Thoracic aorta (tissue), 2 donors: ENCODE measurements at places on chromosomes 2 and 18. TPM values are rescaled to one million over a fixed set of nuclear protein-coding genes. Genes with fewer than 3 reads are reported as not detected.

- H3K4me1 ChIP-seq = no peaks in the 10 kb centered on the region
- no peak overlapping the region for H3K27ac ChIP-seq
- no peak for DNase-seq
- no peaks in the 10 kb centered on the region for H3K27me3 ChIP-seq
- no peaks in the 10 kb centered on the region for H3K36me3 ChIP-seq
- H3K4me3 ChIP-seq = no peak overlapping the region
These were observed 342.9 kb downstream of the SUCLG1 start for GRCh38 chr2:84116143-84116542.

The APOB gene
- 4.7 TPM for total RNA-seq

- H3K36me3 ChIP-seq = no peaks in the 10 kb centered on the region
- DNase-seq = no peak
- no peak overlapping the region for H3K27ac ChIP-seq
- no peak overlapping the region for H3K4me3 ChIP-seq
- peaks cover 5% of the 10 kb centered on the region for H3K4me1 ChIP-seq
These were observed 19.1 kb downstream of the HDAC4 start for GRCh38 chr2:239381709-239382134.

The LIMS3 gene
- total RNA-seq = 16.3 TPM

- H3K4me3 ChIP-seq = no peak overlapping the region
- no peaks in the 10 kb centered on the region for H3K36me3 ChIP-seq
- no peaks in the 10 kb centered on the region for H3K4me1 ChIP-seq
- H3K27ac ChIP-seq = no peak overlapping the region
- no peaks in the 10 kb centered on the region for H3K27me3 ChIP-seq
- DNase-seq = no peak
These were observed 117.7 kb downstream of the SATB2 start for GRCh38 chr2:199339891-199340605.

The MALL gene
- total RNA-seq = 25.3 TPM

GRCh38 chr2:30927465-30928075 lies 120.3 kb upstream of the CAPN13 start:
- no peaks in the 10 kb centered on the region for H3K4me1 ChIP-seq
- H3K4me3 ChIP-seq = no peak overlapping the region
- H3K27ac ChIP-seq = no peak overlapping the region
- DNase-seq = no peak
- no peaks in the 10 kb centered on the region for H3K27me3 ChIP-seq

DNA sequence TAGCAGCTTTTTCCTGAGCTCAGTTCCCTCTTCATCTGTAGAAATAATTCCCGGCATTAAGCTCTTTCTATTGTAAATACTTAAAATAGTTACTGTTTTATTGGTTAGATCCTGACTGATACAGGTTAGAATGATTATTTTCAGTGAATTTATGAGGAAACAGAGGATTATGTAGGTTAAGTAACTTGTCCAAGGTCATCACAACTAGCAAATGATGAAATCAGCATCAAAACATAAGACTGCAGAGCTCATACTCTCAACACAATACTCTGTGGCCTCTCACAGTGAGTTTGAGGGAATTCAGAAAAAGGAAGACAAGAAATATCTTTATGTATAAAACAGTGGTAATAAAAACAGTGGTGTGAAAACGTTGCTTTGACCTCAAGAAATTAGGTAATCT lies 113.2 kb upstream of the DLX2 start:
- H3K4me1 ChIP-seq = no peaks in the 10 kb centered on the region
- no peak overlapping the region for H3K4me3 ChIP-seq
- H3K27me3 ChIP-seq = no peaks in the 10 kb centered on the region
- no peak for DNase-seq
- no peaks in the 10 kb centered on the region for H3K36me3 ChIP-seq

DNA sequence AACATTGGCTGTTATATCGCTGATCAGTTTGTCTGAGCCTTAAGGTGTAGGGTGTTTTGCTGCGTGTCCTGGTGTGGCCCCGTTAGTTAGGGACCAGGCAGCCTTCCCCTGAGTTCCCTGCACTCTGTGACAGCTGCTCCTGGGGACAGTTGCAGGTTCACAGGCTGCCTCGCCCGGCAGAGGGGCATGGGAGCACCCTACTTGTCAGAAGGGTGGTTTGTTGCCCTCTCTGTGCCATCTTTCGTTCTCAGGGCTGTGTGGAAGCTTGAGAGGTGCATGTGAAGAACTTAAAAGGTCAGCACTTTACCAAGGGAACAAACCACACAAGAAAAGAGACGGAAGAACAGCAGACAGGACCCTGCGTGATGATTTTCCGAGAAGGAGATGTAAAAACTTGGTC lies 159.6 kb downstream of the LDLRAD4 start:
- no peaks in the 10 kb centered on the region for H3K27me3 ChIP-seq
- peaks cover 31% of the 10 kb centered on the region for H3K4me1 ChIP-seq
- DNase-seq = no peak
- H3K36me3 ChIP-seq = no peaks in the 10 kb centered on the region
- H3K27ac ChIP-seq = no peak overlapping the region

The KIAA2012 gene
- total RNA-seq = not detected

GRCh38 chr2:160294339-160294803 lies 94.3 kb upstream of the ITGB6 start:
- peak overlapping the region; percentile 38 for H3K27ac ChIP-seq
- peaks cover 19% of the 10 kb centered on the region for H3K4me1 ChIP-seq
- no peak for DNase-seq
- no peak overlapping the region for H3K4me3 ChIP-seq
- no peaks in the 10 kb centered on the region for H3K27me3 ChIP-seq

- peaks cover 27% of the 10 kb centered on the region for H3K4me1 ChIP-seq
- H3K36me3 ChIP-seq = no peaks in the 10 kb centered on the region
- H3K27me3 ChIP-seq = no peaks in the 10 kb centered on the region
- no peak overlapping the region for H3K4me3 ChIP-seq
These were observed 29.6 kb upstream of the PXDN start for GRCh38 chr2:1773883-1774282.

GRCh38 chr2:235669269-235669831 lies 175.5 kb downstream of the AGAP1 start:
- no peaks in the 10 kb centered on the region for H3K27me3 ChIP-seq
- peak overlapping the region; percentile 73 for H3K4me3 ChIP-seq
- peaks cover 33% of the 10 kb centered on the region for H3K4me1 ChIP-seq

DNA sequence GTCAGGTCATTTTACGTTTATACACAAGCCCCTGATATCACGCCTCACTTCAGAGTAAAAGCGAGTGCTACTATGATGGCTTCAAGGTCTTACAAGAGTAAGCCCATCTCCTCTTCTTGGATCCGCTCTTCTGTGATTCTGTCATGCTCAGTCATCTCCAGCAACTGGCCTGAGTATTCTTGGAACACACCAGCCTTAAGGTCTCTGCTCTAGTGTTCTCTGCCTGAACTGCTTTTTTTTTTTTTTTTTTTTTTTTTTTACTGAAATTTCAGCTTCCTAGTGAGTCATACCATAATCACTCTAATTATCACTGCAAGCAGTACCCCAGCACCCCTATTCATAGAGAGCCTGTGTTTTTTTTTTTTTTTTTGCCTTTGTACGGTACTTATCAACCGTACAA lies 1228.9 kb downstream of the CNTNAP5 start:
- no peaks in the 10 kb centered on the region for H3K4me1 ChIP-seq
- no peaks in the 10 kb centered on the region for H3K36me3 ChIP-seq
- H3K27ac ChIP-seq = no peak overlapping the region
- H3K4me3 ChIP-seq = no peak overlapping the region

The PPM1B gene
- total RNA-seq = 99.3 TPM

The CNPPD1 gene
- 31.9 TPM for total RNA-seq

The SLC19A3 gene
- total RNA-seq = 3.7 TPM

GRCh38 chr2:122804494-122804893 lies 1049.0 kb downstream of the TSN start:
- no peaks in the 10 kb centered on the region for H3K4me1 ChIP-seq
- H3K27me3 ChIP-seq = no peaks in the 10 kb centered on the region
- no peak overlapping the region for H3K4me3 ChIP-seq
- no peak overlapping the region for H3K27ac ChIP-seq

The ALPG gene
- not detected for total RNA-seq

GRCh38 chr2:144553379-144553778 lies 33.5 kb upstream of the ZEB2 start:
- no peak overlapping the region for H3K4me3 ChIP-seq
- DNase-seq = no peak
- no peak overlapping the region for H3K27ac ChIP-seq
- no peaks in the 10 kb centered on the region for H3K4me1 ChIP-seq
- H3K27me3 ChIP-seq = no peaks in the 10 kb centered on the region

The LYG2 gene
- not detected for total RNA-seq

DNA sequence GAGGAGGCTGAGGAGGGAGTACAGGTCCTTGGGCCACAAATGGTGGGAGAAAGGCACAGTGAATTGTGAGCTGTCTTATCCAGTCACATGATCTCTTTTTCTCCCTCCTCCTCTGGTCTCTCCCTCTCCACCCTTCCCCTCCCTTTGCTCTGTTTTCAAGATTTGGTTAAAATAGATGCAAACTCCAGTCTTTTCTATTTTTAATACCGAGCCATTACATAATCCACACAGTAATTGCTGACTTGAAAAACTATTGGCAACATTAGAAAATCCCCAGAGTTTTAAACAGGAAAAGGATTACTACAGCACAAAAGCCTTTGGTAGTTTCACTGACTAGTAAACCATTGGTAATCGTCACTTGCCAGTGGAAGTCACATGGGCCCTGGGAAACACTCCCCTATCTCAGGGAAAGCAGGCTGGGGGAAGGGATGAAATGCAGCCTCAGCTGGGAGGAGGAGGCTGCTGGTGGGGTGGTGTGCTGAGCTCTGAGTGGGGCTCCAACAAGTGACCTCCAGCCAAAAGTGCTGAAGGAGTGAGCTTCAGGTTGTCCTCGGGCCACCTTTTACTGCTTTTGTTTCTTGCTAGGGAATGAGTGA lies 57.4 kb upstream of the PCBP1 start:
- peaks cover 23% of the 10 kb centered on the region for H3K4me1 ChIP-seq
- DNase-seq = peak; percentile 42
- H3K4me3 ChIP-seq = peak overlapping the region; percentile 26
- H3K27me3 ChIP-seq = no peaks in the 10 kb centered on the region
- H3K27ac ChIP-seq = peak overlapping the region; percentile 76

The DES gene
- 302 TPM for total RNA-seq

The TMEM185B gene
- 24.0 TPM for total RNA-seq

GRCh38 chr18:78875016-78875777 lies 104.4 kb upstream of the SALL3 start:
- no peaks in the 10 kb centered on the region for H3K36me3 ChIP-seq
- H3K4me1 ChIP-seq = no peaks in the 10 kb centered on the region
- H3K27me3 ChIP-seq = no peaks in the 10 kb centered on the region
- H3K4me3 ChIP-seq = no peak overlapping the region
- DNase-seq = no peak
- no peak overlapping the region for H3K27ac ChIP-seq

DNA sequence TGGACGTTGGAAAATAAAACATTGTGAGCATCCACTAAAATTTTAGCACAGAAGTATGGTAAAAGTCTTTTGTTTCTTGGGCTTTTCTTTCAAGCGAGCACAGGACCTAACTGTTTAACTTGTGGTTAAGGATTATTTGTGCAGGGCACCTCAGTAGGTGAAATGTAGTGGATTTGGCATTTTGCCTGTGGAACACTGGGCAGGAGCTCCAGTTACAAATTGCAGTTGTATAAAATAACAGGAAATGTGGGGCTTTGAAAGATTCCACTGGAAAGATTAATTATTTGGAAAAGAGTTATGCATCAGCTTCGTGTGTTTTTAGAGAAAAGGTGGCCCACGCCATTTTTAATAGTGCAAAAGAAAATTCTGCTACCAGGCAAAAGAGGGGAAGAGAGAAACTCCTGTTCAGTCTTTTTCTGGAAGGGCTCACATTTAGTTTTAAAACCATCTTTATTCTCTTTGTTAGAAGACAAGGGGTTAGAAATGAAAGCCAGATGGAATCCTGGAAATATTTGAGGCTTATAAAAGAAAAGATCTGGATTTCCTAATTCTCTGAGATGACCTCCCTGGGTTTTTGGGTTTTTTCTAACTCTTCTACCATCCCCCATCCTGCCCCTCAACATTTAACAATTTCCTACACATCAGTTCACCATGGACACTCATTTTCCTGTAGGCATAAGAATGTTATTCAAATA lies 144.3 kb upstream of the SERTAD2 start:
- peaks cover 15% of the 10 kb centered on the region for H3K4me1 ChIP-seq
- no peaks in the 10 kb centered on the region for H3K27me3 ChIP-seq

The GNAL gene
- total RNA-seq = 4.2 TPM

GRCh38 chr2:137675584-137676327 lies 288.5 kb upstream of the HNMT start:
- DNase-seq = no peak
- no peak overlapping the region for H3K4me3 ChIP-seq
- no peak overlapping the region for H3K27ac ChIP-seq
- no peaks in the 10 kb centered on the region for H3K27me3 ChIP-seq
- H3K4me1 ChIP-seq = no peaks in the 10 kb centered on the region

- H3K4me1 ChIP-seq = peaks cover 5% of the 10 kb centered on the region
- H3K36me3 ChIP-seq = no peaks in the 10 kb centered on the region
- no peak overlapping the region for H3K4me3 ChIP-seq
- DNase-seq = no peak
These were observed 43.9 kb upstream of the RAB11FIP5 start for GRCh38 chr2:73156539-73157124.

DNA sequence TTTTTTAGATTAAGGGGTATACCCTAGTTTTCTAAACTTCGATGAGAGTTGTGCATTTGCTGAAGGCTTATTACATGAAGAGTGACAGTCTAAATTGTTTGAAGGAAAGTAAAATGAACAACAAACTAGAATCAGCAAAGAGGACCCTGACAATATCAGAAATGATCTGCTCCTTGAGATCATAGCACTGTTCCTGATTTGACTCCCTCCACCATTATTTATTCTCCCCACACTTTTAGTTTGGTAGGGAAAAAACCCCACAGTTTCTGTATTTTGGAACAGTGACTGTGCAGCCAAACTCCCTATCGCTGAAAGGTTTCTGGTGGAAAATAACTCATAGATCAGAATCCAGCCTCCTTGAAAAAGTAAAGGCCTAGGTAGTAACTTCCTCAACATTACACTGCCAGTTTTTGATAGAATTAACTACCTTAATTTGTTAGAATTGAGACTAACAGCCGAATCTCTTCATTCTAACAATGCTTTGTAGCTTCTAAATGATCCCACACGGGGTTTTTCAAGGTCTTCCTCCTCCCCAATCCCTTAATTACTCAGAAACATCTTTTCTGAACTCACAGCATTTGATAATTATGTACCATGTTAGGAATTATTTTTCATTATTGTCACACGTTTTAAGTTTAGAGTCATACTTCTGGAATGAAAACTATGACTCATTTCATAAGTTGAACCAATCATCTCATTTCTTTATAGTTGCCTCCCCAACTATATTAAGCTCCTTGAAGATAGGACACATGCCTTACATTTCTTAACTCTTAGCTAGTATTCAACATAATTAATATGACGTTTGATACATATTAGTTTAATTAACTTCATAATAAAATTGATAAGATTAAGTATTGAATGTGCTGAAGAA lies 2.9 kb downstream of the MYL12A start:
- no peaks in the 10 kb centered on the region for H3K27me3 ChIP-seq
- H3K4me3 ChIP-seq = peak overlapping the region; percentile 89
- H3K4me1 ChIP-seq = peaks cover 26% of the 10 kb centered on the region
- peak overlapping the region; percentile 100 for H3K27ac ChIP-seq
